8988T (cell line): ENCODE measurements at places on chromosomes 1 and 21.

DNA sequence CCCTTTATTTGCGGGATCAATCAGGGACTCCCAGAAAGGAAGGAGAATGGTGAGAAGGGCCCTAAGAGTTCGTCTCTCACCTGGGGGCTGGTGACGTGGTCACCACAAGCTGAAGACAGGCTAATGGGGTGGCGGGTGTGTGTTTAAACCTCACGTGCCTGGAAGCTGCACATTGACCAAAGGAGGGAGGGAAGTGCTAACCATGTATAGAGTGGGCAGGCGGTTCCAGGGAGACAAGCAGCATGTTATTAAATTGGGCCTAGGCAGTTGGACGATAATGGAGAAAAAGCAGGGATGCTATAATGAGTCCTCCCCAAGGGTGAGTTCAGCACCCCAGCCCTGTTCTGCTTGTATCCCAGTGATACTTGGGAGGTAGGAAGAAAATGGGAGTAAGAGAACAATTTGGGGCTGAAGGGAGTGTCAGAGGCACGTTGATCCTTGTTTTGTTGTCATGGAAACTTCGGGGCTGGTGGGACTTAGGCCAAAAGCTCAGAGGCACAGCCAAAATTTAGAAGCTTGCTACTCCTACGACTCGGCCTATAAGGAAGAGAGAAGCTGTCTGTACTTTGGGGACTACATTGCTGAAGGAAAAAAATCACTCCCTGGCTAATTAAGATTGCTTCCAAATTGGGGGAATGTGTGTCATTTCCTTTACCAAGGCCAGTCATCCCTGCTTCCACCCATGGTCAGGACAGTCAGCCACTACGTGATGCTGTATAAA is 33.2 kb upstream of the EPHA8 start:
- DNase-seq, result no peak

GRCh38 chr1:80624682-80625081 is 1176.1 kb upstream of the ADGRL2 start:
- DNase-seq, result no peak

DNA sequence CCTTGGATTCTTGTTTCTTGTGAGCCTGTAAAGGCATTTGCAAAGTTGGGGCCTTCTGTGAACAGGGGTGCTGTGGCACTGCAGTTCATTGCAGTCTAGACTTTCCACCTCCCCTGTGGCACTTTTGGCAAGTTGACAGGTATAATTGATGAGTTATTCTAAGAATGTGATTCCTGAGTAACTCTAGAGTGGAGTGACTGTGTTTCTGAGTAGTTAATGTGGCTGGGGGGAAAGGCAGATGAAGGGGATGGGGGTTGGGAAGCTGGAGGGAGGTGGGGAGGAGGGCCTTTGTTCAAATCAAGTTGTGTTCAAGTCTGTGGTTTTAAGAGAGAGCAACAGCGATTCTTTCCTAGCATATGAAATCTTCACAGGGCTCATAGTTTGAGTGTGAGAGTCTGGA is 32.9 kb downstream of the PBX1 start:
- no peak for DNase-seq

DNA sequence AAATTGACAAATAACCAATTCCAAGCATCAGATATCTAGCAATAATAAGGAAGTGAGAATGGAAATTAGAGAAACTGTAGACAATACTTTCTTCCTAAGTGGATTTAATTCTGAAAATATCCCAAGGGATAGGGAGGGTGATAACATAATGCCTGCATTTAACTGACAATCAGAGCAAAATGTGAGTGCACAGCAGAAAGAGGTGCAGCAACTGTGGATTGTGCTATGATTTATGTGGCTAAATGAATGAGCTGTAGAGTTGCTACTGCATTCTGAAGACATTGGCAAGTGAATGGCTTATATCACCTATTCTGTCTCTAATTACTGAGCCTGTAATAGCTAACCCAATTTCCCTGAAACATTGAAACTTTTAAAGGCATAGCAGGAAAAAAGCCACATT is 39.0 kb downstream of the OLFM3 start:
- DNase-seq, result no peak

DNA sequence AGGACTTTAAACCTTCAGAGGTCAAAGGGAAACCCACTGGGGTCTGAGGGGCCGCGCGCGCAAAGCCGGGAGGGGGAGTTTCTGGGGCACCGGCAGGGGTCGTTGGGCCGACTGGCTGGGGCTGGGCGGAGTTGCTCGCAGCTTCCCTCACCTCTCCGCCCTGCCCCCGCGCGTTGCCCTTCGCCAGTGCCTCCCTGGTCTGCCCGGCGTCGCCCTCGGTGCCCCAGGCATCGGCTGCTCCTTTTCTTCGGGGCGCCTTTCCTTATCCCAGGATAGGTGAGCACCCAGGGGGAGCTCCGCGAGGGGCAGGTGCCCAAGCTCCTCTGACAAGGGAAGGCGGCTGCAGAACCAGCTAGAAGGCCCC is 390 bp upstream of the NGF start:
- DNase-seq, result no peak
